ENCODE measurements at places on chromosomes 7 and 10.

DNA sequence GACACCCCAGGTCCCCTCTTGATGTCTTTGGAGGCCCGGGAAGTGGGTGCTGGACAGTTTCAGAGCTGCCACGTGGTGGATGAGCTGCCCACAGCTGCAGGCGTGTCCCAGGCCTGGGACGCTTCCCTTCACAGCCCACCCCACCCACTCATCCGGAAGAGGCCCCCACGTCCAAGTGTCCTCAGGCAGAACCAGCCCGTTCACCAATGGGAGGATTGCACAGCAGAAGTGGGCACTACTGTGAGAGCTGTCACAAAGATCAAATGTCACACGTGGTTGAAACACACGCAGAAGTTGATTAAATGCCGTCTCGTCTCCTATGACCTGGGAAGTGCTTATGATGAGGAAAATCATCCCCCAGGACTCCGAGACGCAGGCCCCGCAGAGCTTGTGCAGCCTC lies 52.9 kb downstream of the STK32C start:
- no peak for DNase-seq

GRCh38 chr10:91164520-91165065 lies 55.9 kb upstream of the PCGF5 start:
- DNase-seq, result no peak

GRCh38 chr10:32538256-32538655 lies 92.3 kb downstream of the CCDC7 start:
- DNase-seq, result no peak

DNA sequence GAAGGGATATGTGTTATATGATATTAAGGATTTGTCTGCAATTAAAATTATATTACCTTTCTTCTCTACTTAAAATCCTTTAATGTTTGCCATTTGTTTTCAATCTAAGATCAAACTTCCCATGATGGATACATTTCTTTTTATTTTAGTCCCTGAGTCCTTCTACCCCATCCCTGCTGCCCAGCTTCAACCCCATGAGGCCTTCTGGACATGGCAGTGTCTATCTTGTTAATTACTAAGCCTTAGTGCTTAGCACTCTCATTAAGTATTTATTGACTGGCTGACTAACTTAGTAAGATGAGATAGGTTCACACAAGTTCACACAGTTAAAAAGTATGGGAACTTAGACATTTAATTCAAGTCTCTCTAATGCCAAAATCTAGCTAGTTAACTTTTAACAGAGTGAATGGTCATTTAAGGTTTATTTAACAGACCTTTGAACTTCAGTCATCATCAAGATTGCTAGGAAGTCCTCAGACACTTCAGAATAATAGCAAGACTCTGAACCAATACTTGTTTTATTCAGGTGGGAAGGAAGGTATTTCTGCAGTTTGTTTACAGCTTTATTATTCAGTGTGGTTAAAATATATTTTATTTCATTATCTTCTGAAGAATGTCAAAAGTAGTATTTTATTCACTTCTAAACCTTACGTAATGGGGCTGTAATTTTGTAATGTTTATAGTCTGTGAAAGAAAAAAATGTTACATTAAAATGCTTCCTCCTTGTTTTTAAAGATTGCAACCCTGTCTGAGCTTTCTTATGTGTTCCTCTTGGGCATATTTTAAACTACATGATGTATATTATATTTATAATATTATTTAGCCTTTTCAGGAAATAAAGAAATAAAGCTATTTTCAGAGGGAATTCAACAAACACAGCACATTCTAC lies 848.9 kb downstream of the REEP3 start:
- no peak for DNase-seq

DNA sequence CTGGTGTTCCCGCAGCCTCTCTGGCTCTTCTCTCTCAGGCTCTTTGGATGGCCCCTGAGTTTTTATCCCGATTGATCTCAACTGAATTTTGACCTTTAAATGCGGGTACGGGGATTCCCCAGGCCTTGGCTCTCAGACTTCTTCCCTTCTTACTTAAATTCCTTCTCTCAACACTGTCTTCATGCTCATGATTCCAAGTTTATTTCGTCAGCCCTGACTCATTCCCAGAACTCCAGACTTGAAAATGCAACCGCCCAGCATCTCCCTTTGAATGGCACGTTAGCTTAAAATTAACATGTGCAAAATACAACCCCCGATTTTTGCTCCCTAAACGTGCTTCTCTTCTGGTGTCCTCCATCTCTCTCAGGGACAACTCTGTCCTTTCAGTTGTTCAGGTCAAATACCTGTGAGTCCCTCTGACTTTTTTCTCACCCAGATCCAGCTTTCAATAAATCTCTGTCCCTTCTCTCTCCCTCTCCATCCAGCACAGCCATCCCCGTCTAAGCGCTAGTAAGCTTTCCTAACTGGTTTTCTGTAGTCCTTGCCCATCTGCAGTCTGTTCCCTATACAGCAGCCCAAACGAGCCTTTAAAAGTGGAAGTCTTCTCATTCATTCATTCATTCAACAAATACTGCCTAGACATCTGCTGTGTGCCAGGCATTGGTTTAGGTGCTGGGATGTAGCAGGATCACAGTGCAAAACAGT lies 7.1 kb downstream of the HECW1 start:
- DNase-seq, result peak; percentile 38

GRCh38 chr10:99297033-99297432 lies 32.1 kb upstream of the CNNM1 start:
- no peak for DNase-seq

GRCh38 chr7:155959894-155960293 lies 147.6 kb upstream of the SHH start:
- no peak for DNase-seq

GRCh38 chr10:45179691-45180090 lies 135.7 kb downstream of the OR13A1 start:
- no peak for DNase-seq

DNA sequence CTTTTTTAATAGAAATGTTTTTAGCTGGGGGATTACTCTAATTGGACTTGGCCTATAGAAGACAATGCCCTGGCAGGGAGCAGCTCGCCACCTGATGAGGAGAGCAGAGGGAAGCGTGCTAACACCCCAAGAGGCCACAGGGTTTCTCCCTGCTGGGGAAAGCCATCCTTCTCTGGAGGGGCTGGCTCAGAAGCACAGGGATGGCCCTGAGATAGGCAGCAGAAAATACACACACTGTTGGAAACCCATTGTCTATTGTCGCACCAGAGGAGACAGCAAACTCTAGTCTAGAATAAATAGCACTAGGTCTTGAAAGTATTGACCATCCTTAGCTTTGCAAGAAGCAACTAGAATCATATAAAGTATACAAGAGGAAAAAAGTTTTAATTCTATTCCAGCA lies 5.4 kb downstream of the COBL start:
- no peak for DNase-seq

DNA sequence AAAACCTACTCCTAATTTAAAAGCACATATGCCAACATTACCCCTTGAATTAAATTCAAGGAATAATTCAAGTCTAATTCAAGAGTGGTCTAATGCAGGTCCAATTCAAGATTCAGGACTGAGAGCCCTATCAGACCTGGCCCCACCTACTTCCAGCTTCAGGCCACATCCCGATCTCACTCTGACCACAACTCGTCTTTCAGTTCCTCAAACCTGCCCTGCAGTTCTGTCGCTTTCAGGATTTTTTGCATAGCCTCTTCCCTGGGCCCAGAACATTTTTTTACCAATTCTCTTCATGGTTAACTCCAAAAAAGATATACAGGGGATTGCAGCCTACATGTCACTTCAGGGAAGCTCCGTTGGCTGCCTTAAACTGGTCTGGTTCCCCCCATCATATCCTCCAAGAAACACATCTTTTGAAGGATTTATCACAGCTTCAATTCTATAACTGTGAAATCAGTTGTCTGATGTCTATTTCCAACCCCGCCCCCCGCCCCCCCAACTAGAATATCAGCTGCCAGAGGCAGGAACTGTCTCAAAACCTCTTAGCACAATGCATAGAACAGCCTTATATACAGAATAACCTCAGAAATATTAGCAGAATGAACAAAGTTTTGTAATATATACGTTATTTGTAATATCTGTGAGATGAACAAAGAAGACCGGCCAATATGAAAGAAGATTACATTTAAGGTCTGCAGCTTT lies 20.8 kb downstream of the CCDC6 start:
- DNase-seq, result no peak

GRCh38 chr10:113948048-113948447 lies 93.6 kb downstream of the NHLRC2 start:
- DNase-seq, result no peak

DNA sequence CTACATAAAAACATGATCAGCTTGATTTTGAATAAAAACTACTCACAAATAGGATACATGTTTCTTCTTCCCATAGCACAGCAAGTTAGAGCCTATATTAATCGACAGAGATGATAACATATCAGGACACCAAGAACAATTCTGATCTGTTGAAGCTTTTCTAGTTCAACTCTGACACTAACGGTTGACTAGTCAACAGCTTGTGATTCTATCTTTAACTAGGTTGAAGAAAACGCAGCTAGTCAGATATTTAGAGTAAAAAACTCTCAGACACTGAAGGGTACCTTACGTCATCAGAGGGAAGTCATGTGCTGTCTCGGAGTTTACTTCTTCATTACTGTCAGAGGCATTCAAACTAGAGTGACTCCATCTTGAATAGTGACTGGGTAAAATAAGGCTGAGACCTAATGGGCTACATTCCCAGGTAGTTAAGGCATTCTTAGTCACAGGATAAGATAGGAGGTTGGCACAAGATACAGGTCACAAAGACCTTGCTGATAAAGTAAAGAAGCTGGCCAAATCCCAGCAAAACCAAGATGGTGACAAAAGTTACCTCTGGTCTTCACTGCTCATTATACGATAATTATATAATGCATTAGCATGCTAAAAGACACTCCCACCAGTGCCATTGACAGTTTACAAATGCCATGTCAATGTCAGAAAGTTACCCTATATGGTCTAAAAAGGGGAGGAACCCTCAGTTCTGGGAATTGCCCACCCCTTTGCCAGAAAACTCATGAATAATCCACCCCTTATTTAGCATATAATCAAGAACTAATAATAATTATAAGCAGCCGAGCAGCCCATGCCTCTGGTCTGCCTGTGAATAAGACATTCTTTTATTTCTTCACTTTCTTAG lies 21.3 kb downstream of the CCDC71L start:
- DNase-seq, result no peak

DNA sequence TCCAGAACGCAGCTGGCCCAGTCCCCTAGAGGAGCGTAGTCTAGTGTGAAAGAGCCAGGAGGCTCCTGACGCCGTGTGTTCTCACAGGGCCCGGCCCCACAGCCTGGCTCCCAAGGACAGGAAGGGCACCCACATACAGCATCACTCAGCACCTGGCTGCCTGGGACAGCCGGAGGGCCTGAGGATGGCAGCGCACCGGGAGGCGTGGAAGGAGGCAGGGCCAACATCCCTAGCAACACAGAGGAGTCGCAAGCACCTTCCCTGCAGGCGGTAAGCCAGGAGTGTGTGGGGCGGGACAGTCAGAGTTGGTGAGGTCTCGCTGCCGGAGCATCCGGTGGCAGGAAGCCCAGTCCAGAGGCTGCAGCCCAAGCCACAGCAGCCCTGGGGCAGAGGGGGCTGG lies 125.8 kb downstream of the MAD1L1 start:
- no peak for DNase-seq

DNA sequence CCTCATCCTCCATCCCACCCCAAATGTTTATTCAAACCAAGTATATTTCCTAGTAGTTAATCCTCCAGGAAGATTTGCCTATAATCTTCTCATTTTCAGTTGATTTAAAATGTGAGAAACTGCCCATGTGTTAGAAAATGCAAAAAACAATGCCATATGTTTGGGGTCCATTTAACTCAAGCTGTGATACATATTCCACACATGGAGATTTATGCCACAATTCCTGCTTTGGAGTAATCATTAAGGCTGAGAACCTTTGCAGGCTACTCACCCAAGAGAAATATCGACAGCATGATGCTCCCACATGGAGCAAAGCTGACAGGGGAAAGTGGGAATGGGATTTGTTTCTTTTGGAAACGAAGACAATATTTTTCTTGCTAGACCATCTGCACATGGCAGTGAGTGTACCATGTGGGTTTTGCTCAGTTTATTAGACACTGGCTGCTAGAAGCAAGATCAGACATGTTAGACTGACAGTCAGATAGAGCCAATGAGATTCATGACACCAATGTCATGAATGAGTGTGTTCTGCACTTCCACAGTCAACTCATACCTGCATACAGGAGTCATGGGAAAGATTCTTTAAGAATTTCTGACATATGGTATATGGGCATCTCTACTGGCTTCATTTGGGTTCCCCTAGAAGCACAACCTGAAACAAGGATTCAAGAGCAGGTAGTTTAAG lies 3.4 kb upstream of the GRM8 start:
- no peak for DNase-seq

DNA sequence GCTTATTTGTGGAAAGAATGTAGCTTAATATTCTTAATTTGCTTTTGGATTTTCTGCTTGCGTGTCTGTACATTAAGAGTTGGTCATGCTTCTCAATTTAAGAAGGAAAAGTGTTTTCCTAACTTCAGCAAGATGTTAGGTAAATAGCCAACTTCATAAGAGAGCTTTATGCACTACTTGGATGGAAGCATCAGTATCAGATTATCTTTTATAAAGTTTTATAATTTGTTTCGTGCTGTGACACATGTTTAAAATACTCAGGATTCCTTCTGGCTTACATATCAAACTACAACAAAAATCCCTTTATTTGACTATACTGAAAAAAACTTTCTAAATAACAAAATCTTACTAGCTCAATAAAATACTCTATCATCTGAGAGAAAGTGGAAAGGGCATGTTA lies 34.8 kb upstream of the AGR2 start:
- no peak for DNase-seq

DNA sequence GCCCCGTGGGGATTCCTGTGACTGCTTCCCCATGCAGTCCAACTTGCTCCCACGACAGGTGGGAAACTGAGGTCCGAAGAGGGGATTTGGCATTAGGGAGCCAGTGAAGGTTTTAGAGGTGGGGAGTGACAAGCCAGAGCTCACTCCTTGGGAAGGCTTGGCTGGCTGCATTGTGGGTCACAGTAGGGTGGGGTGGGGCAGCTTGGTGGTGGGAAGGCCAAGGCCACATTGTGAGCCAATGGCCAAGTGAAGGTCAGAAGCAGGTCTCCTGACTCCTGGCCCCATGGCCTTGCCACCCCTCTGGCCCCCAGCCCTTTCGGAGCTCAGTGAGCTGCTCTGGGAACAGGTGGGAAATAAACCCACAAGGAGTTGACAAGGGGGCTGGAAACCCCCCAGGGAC lies 2.5 kb downstream of the C10orf105 start:
- no peak for DNase-seq

GRCh38 chr7:77327932-77328628 lies 88.1 kb downstream of the GSAP start:
- DNase-seq, result no peak

- DNase-seq, result no peak
Measured at GRCh38 chr7:2760098-2760889, 72.3 kb downstream of the AMZ1 start.

DNA sequence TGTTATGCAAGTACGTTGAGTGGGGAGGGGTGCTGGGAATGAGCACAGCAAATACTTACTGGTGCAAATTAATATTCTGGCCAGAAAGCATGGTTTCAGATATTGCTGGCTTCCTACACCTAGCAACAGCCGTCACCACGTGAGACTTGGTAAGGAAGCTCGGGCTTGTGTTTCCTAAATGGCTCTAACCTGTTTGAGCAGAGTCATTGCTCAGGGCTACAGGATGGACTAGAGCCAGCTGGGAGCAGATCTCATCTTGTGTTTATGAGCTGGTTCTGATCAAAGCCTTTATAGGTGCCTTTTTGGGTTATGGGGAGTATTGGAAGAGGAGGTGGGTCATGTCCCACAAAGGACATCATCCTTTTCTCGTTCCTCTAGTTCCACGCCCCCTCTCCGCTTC lies 200.3 kb downstream of the BUB3 start:
- no peak for DNase-seq

- no peak for DNase-seq
Measured at GRCh38 chr7:76047305-76047810, 442 bp downstream of the STYXL1 start.

Measured in AG09319 (cell line).